ENCODE measurements at places on chromosomes 12 and 14. TPM values are rescaled to one million over a fixed set of nuclear protein-coding genes. Genes with fewer than 3 reads are reported as not detected.

OTOGL gene
- 0.04 TPM for total RNA-seq

NTF3 gene
- 0.23 TPM for total RNA-seq

SLC8A3 gene
- total RNA-seq = 13.3 TPM

PLEKHD1 gene
- total RNA-seq = not detected

SNRNP35 gene
- total RNA-seq = 23.8 TPM

STON2 gene
- total RNA-seq = 144 TPM

LHX5 gene
- total RNA-seq = not detected

ANG gene
- 10.5 TPM for total RNA-seq

IFNG-AS1 gene
- not detected for total RNA-seq
